NCI-H2029 treated with DMSO at 0.1 percent for 48 hours (cell line): ENCODE measurements at places on chromosomes 4 and X.

DNA sequence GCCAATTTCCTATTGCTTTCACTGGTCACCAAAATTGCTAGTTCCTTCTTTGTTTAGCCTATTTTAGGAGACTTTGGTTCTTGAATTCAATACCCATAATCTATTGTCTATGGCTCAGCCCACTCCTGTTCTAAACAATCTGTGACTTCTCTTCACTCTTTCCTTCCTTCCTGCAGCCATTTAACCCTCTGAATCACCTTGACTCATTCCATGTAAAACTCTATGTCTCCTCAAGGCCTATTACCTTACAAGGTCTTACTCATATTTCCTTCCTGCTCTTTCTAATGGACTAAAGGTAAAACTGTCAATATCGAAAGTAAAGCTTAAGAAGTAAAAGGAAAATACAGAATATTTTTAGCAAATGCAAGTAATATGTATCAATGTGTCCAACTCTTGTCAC lies 301.6 kb downstream of the ARHGAP24 start:
- DNase-seq: no peak

- DNase-seq: no peak
Observed at GRCh38 chrX:130174937-130175336, 3.2 kb downstream of the RAB33A start.

DNA sequence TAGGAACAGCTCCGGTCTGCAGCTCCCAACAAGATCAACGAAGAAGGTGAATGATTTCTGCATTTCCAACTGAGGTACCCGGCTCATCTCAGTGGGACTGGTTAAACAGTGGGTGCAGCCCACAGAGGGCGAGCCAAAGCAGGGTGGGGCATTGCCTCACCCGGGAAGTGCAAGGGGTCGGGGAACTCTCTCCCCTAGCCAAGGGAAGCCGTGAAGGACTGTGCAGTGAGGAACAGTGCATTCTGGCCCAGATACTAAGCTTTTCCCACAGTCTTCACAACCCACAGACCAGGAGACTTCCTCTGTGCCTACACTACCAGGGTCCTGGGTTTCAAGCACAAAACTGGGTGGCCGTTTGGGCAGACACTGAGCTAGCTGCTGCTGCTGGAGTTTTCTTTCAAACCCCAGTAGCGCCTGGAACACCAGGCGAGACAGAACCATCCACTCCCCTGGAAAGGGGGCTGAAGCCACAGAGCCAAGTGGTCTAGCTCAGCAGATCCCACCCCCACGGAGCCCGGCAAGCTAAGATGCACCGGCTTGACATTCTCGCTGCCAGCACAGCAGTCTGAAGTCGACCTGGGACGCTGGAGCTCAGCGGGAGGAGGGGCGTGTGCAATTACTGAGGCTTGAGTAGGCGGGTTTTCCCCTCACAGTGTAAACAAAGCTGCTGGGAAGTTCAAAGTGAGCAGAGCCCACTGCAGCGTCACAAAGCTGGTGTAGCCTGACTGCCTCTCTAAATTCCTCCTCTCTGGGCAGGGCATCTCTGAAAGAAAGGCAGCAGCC lies 84.6 kb downstream of the THOC2 start:
- no peak for DNase-seq

GRCh38 chrX:42017971-42018370 lies 94.6 kb upstream of the CASK start:
- DNase-seq: no peak

DNA sequence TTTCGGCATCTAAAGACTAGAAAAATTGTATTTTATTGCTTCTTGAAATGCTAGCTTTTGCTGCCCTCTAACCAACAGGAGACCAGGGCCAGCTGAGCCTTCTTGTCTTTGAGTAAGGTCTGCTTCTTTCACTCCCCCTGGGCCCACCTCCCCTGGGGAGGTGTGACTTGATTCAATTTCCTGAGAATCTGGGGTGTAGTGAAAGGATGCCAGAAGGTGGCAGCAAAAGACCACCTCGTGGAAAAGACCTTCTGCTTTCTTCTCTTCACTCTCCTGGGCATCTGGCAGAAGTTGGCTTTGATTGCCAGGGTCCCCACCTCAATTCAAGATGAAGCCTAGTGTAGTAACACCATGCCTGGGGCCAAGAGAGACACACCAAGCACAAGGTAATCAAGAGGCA lies 96.5 kb upstream of the MAOA start:
- peak; percentile 2 for DNase-seq

DNA sequence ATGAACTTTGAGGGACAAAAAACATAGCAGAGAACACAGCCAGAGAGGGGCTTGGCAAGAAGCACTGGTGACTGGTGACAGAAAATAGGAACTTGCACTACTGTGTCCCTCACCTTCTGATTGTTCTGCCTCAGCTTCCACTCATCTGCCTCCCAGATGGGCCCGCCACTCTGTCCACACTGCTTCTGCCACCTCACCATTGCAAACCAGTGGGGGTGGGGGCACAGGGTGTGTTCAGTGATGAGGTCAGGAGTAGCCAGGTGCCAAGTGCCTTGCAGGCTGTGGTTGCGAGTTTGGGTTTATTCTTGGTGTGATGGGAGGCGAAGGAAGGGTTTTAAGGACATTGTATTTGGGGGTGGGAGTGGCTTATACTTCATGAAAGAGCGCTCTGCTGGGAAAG lies 9.1 kb upstream of the UBA1 start:
- no peak for DNase-seq

GRCh38 chr4:139915037-139915436 lies 238.9 kb downstream of the MAML3 start:
- DNase-seq: peak; percentile 36
